Naive thymus-derived CD4-positive, alpha-beta T cell (primary cell): ENCODE measurements at places on chromosomes 5 and 9.

DNA sequence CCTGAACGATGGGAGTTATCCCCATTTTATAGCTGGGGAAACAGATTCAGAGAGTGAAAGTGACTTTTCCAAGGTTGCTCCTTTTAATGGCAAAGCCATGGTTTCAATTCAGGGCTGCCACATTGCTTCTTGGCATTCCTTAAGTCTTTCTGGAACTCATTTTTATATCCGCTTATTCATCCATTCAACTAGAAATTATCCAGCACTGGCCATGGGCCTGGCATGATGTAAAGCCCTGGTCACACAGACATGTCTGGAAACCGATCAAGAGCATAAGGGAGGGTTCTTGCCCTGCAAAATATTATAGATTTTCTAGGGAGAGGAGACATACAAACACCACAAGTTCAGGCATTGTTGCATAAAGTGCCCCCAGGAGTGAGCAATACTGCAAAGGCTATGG is 43.0 kb upstream of the COL15A1 start:
- no peak for DNase-seq

DNA sequence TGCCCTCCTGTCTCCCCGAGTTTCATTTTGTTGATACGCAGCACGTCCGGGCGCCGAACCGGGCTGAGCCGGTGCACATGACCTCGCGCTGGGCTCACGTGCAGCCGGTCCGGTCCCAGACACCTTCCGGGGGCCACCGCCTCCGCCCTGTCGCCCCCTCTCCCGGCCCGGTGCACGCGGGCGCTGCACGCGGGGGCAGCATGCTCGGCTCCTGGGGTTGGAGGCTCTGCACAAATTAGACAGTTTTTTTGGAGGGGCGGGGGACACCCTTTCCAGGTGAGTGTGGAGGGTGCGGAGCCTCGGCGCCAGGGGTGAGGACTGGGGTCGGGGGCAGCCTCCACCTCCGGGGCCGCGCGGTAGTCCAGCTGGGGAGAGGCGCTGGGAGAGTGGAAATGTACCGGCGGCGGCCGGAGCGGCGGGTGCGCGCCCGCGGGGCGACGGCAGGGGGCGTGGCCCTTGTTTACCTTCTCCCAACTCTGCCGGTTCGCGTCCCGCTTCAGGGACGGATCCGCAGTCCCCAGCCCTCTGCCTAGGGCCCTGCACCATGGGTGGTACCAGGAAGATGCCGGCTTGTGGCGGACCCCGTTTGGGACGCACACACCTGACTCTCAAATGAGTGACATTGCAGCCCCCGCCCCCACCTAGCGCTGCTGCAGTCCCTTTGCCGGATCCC is 1.1 kb downstream of the JADE2 start:
- peak; percentile 84 for DNase-seq

GRCh38 chr5:83440826-83441225 is 30.7 kb upstream of the VCAN start:
- no peak for DNase-seq

DNA sequence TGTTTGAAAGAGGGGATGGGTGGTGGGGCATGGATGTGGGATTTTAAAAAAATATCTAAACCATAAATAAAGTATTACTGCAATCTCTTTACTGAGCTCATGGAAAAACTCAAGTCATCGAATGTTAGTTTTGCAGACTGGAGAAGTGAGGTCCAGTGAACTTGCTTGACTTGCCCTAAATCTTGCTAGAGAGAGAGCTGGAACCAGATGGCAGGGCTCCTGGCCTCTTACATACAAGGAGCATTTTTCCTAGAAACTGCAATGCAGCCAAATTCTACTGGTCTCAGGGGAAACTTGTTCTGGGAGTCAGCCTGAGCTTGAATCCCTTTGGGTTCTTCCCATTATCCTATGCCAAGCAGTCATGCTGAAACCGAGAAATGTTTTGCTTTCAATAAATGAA is 2.9 kb upstream of the TGFBI start:
- no peak for DNase-seq

GRCh38 chr5:180194410-180195345 is 14.3 kb downstream of the RASGEF1C start:
- DNase-seq, result no peak

GRCh38 chr5:80337379-80337778 is 17.6 kb downstream of the SPZ1 start:
- no peak for DNase-seq

GRCh38 chr5:6718161-6718681 is 5.0 kb downstream of the TENT4A start:
- DNase-seq, result no peak

DNA sequence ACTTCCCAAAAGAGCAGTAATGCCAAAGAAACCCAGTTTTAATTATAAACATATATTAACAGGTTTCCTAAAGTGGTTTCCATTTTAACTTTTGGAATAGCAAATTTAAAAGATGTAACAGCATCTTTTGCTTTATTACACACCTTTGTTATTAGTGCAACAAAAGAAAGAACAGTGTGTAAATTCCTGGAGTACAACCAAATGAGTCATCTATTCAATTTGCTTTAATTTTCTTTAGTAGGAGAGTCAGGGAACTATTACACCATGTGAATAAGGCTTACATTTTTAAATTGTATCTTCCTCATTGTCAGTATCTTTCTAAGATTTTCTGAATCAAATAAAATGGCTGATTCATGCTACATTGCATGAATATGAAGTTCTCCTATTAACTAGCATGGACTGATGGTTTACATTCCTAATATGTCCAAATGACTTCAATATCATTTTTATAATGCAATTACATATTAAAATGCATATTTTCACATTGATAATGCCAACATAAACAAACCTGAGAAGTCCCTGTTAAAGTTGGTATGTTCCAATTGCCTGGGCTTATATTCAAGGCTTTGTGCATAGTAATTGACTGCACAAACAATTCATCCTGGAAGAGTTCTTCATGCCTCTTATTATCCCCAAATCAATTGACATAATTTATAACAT is 22.5 kb downstream of the EDIL3 start:
- DNase-seq, result no peak

DNA sequence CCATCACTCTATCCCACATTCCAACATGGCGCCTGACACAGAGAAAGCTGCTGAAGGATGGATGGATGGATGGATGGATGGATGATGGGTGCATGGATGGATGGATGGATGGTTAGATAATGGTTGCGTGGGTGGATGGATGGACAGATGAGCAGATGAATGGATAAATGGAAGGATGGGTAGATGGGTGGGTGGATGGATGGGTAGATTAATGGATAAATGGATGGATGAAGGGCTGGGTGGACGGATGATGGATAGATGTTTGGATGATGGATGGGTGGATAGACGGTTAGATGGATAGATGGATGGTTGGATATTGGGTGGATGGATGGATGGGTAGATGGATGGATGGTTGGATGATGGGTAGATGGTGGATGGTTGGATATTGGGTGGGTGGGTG is 4.5 kb downstream of the LCN12 start:
- no peak for DNase-seq

GRCh38 chr9:121863955-121864354 is 212.5 kb downstream of the DAB2IP start:
- DNase-seq, result no peak

- no peak for DNase-seq
Observed at GRCh38 chr5:159409801-159410200, 79.5 kb upstream of the IL12B start.

GRCh38 chr9:117917873-117918272 is 213.7 kb downstream of the TLR4 start:
- DNase-seq, result no peak

GRCh38 chr9:123679330-123679987 is 250.5 kb downstream of the DENND1A start:
- DNase-seq, result no peak

GRCh38 chr5:60196385-60197113 is 303.0 kb upstream of the PDE4D start:
- no peak for DNase-seq

GRCh38 chr9:121774715-121775613 is 123.5 kb downstream of the DAB2IP start:
- DNase-seq, result no peak

GRCh38 chr9:126699401-126699881 is 85.7 kb downstream of the LMX1B start:
- no peak for DNase-seq

- DNase-seq, result no peak
Observed at GRCh38 chr5:97133101-97133500, 9.3 kb downstream of the LIX1 start.

GRCh38 chr5:13322769-13323168 is 621.7 kb downstream of the DNAH5 start:
- DNase-seq, result no peak

DNA sequence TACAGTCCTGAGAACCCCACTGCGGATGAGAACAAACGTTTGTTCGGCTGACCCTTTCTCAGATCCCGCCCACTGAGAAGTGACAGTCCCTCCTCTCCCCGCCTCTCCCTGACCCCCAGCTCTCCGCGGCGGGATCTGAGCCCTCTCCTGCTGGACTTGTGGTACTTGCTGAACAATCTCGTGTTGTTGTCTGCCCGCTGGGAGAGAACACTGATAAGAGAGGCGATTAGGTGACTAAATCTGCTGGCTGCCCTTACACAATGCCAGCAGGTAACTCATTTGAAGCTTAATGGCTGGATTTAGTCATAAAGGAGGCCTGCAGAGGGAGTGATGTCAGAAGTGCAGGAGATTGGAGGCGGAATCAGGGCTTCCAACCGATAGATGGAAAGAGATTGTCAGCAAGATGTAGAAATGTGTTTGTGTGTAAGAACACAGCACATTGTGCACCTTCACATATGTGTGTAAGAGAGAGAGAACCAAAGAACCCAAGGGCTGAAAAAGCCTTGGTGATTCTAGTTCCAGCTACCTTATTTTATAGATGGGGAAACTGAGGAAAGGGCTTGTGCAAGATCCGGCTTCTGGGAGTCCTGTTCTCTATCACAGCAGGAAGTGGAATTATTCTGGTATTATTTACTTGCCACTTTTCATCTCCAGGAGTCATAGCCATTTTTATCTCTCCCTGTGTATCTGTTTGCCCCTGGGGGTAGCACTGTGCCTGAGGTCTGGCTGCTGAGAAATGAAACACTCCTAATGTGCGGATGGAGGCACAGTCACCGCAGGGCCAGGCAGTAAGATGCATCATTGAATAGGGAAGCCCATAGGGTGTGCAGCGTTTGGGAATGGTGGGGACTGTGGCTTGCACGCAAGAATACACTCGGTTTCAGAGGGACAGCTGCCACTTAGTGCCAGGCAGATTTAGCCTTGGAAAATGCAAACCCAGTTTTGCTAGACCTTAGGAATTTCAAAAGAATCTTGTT is 203.7 kb upstream of the MSX2 start:
- no peak for DNase-seq

DNA sequence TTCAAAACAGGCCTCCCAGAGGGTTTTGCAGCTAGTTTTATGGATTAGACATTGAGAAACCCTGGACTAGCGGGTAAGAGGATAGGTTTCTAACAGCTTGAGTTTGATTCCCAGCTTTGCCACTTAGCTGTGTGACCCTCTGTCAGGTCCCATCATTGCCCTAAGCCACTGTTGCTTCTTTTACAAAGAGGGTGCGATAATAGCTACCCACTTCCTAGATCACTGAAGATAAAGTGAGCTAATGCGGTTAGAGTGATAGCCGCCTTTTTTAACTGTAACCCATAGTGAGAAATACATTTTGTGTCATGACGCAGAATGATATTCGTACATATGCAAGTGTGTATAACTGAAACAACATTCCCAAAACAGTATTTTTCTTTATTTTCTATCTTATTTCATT is 40.3 kb downstream of the CSF1R start:
- no peak for DNase-seq

DNA sequence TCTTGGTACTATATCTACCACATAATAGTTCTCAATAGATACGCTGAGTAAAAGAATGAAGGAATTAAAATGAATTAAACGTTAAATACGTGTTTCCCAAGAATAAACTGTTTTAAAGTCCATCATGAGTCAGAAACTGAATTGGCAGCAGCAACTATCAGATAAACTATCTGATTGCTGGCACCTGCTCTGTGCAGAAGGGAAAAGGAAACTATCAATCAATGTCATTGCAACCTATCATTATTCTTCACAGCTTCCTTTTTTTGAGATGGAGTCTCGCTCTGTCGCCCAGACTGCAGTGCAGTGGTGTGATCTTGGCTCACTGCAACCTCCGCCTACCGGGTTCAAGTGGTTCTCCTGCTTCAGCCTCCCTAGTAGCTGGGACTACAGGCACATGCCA is 8.8 kb upstream of the WDR36 start:
- no peak for DNase-seq

DNA sequence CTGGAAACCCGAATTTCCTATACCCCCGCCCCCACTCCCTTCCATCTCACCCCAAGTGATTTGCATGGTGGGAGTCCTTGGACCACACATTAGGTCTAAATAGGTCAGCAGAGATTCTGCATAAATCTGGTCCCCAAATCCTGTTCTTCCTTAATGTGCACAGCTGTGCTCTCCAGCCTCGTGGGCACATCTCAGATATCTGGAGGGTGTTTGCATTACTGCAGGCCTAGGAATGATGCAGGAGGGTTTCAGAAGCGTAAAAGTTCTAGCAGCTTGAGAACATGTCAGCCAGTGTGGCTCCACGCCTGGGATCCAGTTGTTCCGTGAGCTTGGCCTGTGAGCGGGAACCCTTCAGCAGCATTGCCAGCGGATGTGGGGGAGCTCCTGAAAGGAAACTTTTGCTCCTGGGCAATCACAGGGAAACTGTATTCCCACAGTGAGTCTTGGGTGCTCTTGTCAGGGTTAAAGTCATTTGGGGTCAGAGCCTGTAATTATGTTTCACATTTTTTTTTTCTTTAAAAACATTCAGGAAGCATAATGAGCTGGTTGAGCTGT is 12.9 kb downstream of the ARHGAP26 start:
- no peak for DNase-seq

GRCh38 chr5:118126159-118126558 is 862.2 kb downstream of the DTWD2 start:
- DNase-seq, result no peak

GRCh38 chr9:2506321-2506720 is 115.3 kb upstream of the VLDLR start:
- no peak for DNase-seq

GRCh38 chr5:77426670-77427069 is 65.4 kb downstream of the WDR41 start:
- DNase-seq, result no peak

- DNase-seq, result no peak
Observed at GRCh38 chr5:96335873-96336272, 97.2 kb downstream of the PCSK1 start.

- DNase-seq, result no peak
Observed at GRCh38 chr5:133368916-133369783, 243.2 kb downstream of the FSTL4 start.
